HCEC 1CT (cell line): ENCODE measurements at places on chromosomes 5 and 9.

- DNase-seq: no peak
These were observed 47.7 kb downstream of the FTMT start for GRCh38 chr5:121899346-121899745.

DNA sequence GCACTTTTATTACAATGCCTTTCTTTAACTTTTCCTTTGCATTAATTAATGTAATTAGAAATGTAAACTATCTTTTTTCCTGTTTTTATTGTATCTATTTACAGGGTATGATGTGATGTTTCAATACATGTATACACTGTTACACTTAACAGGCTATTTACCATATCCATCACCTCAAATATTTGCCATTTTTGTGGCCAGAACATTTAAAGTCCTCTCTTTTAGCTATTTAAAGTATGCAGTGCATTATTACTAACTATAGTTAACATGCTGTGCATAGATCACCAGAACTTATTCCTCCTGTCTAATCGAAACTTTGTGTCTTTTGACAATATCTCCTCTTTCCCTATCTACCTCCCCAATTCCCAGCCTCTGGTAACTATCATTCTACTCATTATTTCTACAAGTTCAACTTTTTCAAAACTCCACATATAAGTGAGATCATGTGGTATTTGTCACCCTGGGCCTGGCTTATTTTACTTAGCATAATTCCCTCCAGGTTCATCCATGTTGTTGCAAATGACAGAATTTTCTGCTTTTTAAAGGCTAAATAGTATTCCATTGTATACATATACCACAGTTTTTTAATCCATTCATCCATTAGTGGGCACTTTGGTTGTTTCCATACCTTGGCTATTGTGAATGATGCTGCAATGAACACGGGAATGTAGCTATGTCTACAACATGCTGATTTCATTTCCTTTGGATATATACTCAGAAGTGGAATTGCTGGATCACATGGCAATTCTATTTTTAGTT is 32.8 kb downstream of the OR2K2 start:
- no peak for DNase-seq

DNA sequence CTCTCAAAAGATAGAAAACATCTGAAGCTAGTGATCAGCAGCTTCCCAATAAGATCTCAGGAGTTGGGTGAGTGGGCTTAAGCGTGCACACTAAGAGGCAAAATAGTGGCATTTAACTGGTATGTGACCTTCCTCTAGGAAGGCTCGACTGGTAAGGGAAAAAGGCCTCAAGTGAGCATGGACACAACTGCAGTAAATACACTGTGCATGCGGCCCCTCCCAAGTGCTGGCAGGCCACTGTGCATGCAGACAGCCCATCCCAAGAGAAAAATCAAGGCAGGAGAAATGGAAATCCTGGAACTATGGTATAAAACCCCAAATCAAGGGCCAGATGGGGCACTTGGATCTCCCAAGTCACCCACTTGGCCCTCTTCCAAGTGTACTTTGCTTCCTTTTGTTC is 112.7 kb downstream of the SMC2 start:
- DNase-seq: no peak

DNA sequence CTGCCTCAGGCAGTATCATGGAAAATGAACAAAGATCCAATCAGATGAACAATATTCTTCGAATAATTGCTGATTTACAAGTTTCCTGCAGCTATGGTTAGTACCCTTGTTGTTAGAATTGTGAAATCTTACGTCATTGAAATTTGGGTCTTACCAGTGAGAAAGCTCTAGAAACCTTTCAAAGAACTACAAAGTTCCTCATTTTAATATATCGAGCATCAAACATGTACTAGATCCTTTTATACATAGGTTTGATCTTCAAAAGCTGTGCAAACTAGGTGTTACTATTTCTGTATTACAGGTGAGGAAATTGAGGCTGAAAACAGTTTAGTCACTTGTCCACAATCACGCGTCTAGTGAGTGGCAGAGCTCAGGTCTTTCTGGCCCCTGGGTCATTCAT is 43.7 kb upstream of the ANGPTL2 start:
- no peak for DNase-seq

GRCh38 chr9:94014920-94015319 is 59.8 kb upstream of the BARX1 start:
- DNase-seq: no peak

- DNase-seq: no peak
These were observed 2.4 kb upstream of the UHRF2 start for GRCh38 chr9:6410633-6411032.

DNA sequence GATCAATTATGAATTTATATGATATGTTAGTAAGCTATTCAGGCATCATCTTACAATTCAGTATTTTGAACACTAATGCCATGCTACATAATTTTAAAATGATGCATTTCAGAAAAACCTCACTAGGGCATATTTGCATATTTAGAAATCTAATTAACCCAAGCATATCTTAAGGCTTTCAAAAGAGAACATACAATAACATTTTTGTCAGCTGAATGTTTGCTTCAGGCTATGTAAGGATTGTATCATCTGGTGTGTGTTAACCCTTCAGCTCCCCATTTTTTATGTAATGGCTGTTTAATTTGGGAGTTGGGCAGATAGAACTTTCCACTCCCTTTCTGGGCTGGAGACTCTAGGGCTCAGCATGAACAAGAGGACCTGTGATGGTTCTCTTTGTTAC is 299.1 kb upstream of the EFNA5 start:
- no peak for DNase-seq

DNA sequence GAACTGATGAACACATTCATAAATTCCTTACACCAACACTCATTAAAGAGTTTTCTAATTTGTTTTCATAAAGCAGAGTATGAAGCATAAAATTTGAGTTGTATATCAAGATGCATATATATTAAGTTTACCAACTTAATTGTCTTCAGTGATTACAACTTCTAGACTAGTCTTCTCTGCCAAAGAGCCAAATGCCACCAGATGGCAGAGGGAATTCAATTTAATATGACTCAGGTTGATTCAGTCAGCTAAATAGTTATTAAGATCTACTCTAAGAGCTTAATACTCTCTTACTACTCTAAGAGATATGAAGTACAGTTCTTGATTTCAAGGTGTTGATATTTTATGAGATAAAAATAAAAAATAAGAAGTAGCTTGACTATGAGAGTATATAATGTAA is 53.4 kb downstream of the CDH10 start:
- no peak for DNase-seq

DNA sequence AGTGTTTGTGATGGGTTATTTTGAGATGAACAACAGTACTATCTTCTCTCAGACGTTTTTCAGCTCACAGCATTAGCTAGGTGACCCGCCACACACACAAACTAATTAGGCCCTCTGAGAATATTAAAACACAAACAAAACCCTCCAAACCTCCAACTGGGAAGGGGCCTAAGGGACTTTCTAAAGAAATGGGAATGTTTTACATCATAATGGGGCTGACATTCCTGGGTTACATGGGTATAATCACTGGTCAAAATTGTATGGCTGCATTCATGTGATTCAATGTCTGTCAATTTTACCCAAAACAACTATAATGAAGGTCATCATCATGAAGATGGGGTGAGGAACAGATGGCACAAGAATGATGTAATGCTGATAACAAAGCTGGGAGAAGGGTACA is 59.6 kb downstream of the SPTLC1 start:
- DNase-seq: no peak

DNA sequence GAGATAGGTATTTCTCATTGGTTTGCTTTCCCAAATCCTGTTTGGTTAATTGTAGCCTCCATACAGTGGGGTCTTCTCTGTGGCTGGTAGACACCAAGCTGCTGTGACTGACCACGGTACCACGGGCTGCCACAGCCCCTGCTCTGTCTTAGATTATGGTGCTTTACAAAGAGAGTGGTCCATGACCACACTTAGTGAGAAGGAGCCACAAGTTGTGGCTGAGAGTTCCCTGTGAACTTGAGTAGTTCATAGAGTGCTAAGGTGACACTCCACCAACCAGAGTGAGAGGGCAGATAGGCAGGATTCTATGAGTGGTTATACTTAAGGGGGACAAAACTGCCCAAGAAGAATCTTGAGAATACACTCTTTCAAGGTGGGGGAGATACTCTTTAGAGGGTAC is 25.8 kb upstream of the ZBTB34 start:
- DNase-seq: no peak

DNA sequence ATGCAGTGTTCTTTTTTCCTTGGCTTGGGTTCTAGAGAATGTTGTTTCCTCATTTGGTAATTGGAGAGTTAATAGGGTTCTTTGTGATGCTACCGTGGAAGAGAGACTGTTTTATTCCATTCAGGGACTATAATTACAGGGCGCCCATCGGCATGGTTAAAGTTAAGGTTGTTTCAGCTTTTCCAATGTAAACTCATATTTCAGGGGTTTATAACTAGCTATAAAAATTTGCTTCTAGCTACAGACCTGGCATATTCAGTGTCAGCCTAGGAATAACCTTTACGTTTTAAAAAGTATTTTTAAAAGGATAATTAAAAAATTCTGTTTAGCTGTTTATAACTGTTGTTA is 99.1 kb downstream of the AOPEP start:
- DNase-seq: no peak
